ENCODE measurements at places on chromosomes 5 and 9.

GRCh38 chr5:96517295-96517694, 84.2 kb upstream of the PCSK1 start:
- no peak for DNase-seq

GRCh38 chr5:108858959-108859358, 111.3 kb downstream of the FER start:
- DNase-seq, result no peak

DNA sequence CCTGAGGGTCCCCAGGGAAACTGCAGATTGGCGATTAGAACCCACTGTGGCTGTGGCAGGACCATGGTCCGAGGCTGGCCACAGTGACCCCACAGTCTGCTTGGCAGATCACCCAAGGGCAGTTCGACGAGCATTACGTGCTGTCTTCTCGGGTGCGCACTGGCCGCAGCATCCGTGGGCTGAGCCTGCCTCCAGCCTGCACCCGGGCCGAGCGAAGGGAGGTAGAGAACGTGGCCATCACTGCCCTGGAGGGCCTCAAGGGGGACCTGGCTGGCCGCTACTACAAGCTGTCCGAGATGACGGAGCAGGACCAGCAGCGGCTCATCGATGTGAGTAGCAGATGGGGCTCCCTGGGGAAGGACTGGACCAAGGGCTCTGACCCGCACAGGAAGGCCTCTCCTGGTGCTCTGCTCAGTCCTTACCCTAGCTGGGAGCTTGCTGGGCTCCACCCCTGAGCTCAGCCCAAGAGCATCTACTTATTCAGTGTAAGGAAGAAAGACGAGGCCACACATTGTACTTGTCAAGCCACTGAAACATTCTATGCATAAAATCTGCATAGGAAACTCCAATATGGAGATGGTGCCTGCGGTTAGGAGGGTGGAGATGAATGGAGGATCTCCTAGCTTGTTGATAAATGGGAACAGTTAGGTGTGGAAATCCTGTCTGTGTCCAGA, 21.9 kb downstream of the CKMT2 start:
- DNase-seq, result no peak

DNA sequence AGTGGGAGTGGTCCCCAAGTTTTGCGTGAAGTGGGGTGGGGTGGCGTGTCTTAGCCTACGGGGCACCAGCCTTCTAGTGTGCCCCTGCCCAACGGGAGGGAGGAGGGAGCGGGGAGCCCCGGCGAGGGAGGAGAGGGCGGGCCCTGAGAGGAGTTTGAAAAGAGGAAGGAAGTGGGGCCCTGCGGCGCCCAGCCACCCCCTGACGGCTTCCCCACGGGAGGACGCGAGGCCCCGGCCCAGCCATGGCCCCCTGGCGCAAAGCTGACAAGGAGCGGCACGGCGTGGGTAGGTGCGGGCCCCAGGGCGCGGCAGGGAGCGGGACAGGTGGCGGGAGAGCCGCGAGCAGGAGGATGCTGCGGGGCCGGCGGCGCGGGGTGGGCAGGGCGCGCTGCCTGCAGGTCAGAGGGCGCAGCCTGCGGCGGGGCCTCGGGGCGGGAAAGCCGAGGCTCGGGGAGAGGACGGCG, at the start of gene DOCK2:
Gene DOCK2, plus strand, starts transcription at position 191 of the 464 bp plus-strand sequence. Its CDS starts 52 bp downstream, at position 243.
- peak; percentile 36 for DNase-seq

DNA sequence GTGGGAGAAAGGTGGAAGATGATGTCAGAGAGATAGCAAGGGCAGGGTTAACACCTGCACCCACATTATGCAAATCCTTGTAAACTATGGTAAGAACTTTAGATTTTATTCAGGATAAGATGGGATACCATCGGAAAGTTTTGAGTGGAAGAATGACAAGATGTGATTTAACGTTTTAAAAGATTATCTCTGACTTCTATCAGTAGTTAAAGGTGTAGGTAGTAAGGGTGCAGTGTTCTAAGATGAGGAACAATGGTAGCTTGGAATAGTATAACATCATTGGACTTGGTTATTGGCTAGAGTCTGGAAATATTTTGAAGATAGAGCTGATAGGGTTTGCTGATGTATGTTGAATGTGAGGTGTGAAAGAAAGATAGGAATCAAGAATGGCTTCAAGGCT, 211.3 kb downstream of the CCDC171 start:
- DNase-seq, result no peak

All from activated CD8-positive, alpha-beta memory T cell treated with anti-CD3 and anti-CD28 coated beads for 48 hours (primary cell).